ENCODE measurements at places on chromosomes 1 and 21.

DNA sequence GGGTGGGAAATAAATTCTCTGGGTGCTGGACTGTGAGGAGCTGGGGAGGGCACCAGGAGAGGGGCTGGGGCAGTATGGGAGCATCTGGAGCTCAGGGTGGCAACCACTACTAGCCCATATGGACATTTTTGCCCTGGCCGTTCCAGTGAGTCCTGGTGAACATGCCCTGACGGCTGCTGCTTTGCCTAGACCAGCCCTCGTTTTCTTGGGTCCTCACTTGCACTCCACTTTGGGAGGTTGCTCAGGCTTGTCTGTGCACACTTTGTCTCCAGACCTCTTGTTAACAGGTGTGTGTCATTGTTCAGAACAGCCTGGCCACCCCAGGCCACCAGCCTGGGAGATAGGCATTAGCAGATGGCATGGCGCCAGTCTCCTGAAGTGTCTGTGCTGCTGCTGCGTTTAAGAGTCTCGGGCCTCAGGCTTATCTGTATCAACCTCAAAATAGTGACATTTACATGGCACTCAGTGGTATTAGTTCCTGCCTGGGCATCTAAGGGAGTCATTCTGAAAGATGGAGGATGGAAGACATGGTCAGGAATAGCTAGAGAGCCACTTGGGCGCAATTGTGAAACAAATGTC, 190.5 kb downstream of the PTPRU start:
- H3K36me3 ChIP-seq = no peaks in the 10 kb centered on the region
- H3K4me3 ChIP-seq = no peak overlapping the region
- no peaks in the 10 kb centered on the region for H3K4me1 ChIP-seq
- H3K27me3 ChIP-seq = no peaks in the 10 kb centered on the region
- H3K27ac ChIP-seq = no peak overlapping the region

DNA sequence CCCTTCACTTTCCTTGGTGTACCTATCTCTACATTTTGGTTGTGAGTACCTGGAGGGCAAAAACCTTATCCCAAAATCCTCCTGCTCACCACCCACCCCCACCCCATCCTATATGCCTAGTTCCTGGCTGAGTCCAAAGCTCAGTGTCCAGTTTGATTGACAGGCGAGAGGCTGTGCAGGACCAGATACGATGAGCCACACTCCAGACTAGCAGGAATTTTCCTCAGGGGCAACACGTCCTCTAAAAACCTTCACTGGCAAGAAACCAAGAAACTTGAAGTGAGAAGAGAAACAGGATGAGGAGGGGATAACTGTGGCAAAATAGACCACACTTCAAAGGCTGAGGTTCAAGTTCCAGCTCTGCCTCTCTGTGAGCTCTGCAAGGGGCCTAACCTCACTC, 1.1 kb upstream of the SLAMF8 start:
- H3K27me3 ChIP-seq = no peaks in the 10 kb centered on the region
- H3K36me3 ChIP-seq = no peaks in the 10 kb centered on the region
- DNase-seq = no peak

DNA sequence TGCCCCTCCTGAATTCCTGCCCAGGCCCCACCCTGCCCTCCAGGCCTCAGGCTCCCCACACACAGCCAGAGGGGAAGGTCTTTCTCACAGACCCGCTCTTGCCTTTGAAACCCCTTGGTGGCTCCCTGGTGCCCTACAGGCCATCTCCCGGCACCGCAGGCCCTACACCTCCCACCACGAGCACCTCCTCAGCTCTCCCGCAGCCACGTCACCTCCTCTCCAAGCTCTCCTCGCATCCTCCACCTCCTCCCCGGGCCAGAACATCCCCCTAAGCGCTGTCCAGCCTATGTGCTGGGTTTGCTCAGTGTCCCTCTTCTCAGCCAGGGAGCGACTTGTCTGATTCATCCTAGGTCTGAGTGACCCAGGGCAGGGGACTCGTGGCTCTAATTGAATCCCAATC, 66.4 kb downstream of the DMRTB1 start:
- no peak overlapping the region for H3K27ac ChIP-seq
- no peaks in the 10 kb centered on the region for H3K27me3 ChIP-seq
- peak; percentile 56 for DNase-seq
- H3K36me3 ChIP-seq = no peaks in the 10 kb centered on the region
- no peak overlapping the region for H3K4me3 ChIP-seq

DNA sequence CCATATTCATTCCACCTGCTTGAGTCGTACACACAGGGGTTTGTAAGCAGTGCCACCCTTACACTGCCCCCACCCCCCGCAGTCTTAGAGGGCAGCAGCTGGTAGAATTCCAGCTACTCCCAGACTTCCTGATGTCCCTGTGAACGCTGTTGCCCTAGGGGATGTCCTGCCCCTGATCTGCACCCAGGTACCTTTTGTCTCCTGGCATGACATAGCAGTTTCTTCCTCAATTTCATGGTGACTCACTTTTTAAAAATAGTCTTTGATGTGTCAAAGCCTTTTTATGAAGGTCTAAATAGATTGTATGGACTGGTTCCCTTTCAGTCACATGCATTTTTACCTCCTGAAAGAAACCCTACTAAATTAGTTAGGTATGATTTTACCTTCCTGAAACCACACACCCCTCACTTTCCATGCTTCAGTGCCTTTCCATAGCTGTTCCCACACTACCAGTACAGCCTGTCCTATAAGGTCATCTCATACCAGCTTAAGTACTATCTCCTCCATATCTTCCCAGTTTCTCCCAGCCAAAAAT, 76.4 kb downstream of the ST3GAL3 start:
- DNase-seq = peak; percentile 54
- no peaks in the 10 kb centered on the region for H3K36me3 ChIP-seq
- no peak overlapping the region for H3K27ac ChIP-seq
- H3K4me3 ChIP-seq = no peak overlapping the region
- H3K27me3 ChIP-seq = no peaks in the 10 kb centered on the region
- H3K4me1 ChIP-seq = no peaks in the 10 kb centered on the region

DNA sequence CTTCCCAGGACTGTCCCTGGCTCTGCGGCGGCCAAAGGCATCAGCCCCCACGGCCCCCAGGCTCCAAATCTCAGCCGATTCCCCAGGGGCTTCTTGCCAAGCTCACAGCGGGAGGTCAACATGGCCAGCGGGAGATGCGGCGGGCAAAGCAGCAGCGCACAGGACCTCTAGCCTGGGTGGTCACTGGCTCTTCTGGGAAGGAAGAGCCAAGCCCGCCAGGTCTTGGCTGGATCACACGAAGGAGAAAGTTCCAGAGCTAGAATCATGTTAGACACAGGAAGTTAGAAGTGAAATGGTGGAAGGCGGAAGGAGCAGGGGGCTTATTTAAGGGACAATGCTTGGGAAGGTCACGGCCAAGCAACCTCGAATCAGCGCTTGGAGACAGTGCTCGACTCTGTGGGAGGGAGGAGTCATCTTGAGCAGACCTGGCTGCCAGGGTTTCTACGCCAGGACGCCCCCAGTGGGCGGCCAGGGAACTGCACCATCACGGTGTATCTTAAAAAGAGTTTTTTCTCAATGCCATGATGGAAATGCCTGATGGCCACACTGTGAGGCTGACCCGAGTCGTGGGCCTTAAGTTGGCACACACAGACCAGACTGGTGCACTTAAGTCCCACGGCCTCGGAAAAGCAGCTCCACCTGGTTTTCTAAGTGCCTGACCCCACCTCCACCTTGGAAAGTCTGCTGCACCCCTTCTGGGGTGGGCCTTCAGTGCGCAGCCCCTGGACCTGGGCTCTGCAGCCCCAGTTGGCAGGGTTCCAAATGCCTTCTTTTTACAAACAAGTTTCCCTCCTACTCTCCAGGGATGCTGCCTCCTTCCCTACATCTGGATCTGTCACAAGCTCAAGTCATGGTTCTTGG, 29.3 kb downstream of the SLC66A1 start:
- H3K36me3 ChIP-seq = peaks cover 11% of the 10 kb centered on the region
- peak; percentile 92 for DNase-seq
- H3K27ac ChIP-seq = no peak overlapping the region
- H3K4me1 ChIP-seq = peaks cover 4% of the 10 kb centered on the region

GRCh38 chr1:211095381-211095780, 38.6 kb downstream of the KCNH1 start:
- H3K4me1 ChIP-seq = no peaks in the 10 kb centered on the region
- no peaks in the 10 kb centered on the region for H3K36me3 ChIP-seq
- H3K4me3 ChIP-seq = no peak overlapping the region
- no peak overlapping the region for H3K27ac ChIP-seq
- no peaks in the 10 kb centered on the region for H3K27me3 ChIP-seq

DNA sequence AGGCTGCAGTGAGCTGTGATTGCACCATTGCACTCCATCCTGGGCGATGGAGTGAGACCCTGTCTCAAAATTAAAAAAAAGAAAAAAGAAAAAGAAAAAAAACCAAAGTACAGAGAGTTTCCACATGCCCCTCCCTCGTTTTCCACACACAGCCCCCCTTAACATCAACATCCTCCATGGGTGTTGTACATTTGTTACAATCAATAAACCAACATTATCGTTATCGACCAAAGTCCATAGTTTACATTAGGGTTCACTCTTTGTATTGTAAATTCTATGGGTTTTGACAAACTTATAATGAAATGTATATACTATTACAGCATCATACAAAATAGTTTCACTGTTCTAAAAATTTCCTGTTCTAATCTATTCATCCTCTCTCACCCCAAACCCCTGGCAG, 15.9 kb upstream of the TINAGL1 start:
- DNase-seq = no peak
- H3K4me1 ChIP-seq = no peaks in the 10 kb centered on the region
- H3K27ac ChIP-seq = no peak overlapping the region
- H3K4me3 ChIP-seq = no peak overlapping the region
- no peaks in the 10 kb centered on the region for H3K36me3 ChIP-seq

GRCh38 chr1:203038891-203039608, 12.8 kb downstream of the PPFIA4 start:
- H3K4me3 ChIP-seq = no peak overlapping the region
- no peak overlapping the region for H3K27ac ChIP-seq
- H3K36me3 ChIP-seq = no peaks in the 10 kb centered on the region
- H3K4me1 ChIP-seq = peaks cover 6% of the 10 kb centered on the region
- no peaks in the 10 kb centered on the region for H3K27me3 ChIP-seq
- peak; percentile 88 for DNase-seq

DNA sequence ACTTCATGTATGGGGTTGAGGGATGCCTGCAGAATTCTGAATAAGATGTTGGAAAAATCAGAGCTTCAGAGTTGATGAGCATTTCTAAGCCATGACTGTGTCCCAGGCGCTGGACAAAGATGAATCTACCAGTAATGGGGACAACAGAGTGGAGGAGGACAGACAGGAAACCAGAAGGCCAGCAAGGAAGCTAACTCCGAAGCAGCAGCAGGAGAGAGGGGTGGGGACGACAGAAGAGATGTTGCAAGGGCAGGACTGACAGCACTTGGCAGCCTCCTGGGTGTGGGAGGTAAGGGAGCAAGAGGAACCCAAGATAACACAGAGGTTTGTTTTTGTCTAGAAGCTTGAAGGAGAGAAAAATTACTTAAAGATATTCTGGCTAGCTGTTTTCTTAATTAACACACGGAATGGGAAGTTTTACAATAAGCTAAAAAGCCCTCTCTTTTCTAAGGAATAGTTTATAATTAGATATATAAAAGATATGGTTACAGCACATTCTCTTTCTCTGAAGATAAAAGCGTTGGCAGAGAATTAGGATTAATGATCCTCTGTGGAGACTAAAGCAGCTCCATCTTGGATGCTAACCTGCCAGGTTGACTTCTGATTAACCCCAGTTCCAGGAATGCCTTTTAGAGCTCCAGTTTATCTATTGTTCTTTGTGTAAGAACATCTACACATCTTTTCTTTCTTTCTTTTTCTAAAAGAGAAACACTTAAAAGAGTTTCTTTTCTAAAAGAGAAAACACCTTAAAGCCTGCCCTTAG, 92.7 kb downstream of the TENT5C start:
- no peak for DNase-seq
- H3K27ac ChIP-seq = no peak overlapping the region
- no peaks in the 10 kb centered on the region for H3K27me3 ChIP-seq
- H3K4me1 ChIP-seq = no peaks in the 10 kb centered on the region
- no peaks in the 10 kb centered on the region for H3K36me3 ChIP-seq

GRCh38 chr1:81513796-81514354, 286.9 kb upstream of the ADGRL2 start:
- no peaks in the 10 kb centered on the region for H3K36me3 ChIP-seq
- DNase-seq = peak; percentile 87
- no peak overlapping the region for H3K27ac ChIP-seq
- no peak overlapping the region for H3K4me3 ChIP-seq
- H3K4me1 ChIP-seq = peaks cover 16% of the 10 kb centered on the region

DNA sequence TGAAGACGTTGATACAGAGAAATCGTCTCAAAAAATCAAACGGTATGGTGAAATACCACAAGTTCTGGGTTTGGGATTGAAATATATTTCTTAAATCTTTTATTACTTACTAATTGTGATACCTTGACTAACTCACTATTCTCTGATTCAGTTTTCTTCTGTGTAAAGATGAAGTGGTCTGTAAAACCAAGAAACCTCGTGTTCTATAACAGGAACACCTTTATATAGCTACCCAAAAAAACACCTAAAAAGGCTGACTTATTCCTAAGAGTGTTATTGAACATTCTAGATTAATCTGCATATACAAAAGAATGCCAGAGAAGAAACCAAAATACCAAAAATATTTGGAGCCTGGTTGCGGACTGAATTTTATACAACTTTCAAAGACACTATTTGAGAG, 721 bp downstream of the LRRIQ3 start:
- H3K4me1 ChIP-seq = no peaks in the 10 kb centered on the region
- H3K27me3 ChIP-seq = no peaks in the 10 kb centered on the region
- DNase-seq = no peak
- no peak overlapping the region for H3K27ac ChIP-seq
- no peak overlapping the region for H3K4me3 ChIP-seq
- no peaks in the 10 kb centered on the region for H3K36me3 ChIP-seq

DNA sequence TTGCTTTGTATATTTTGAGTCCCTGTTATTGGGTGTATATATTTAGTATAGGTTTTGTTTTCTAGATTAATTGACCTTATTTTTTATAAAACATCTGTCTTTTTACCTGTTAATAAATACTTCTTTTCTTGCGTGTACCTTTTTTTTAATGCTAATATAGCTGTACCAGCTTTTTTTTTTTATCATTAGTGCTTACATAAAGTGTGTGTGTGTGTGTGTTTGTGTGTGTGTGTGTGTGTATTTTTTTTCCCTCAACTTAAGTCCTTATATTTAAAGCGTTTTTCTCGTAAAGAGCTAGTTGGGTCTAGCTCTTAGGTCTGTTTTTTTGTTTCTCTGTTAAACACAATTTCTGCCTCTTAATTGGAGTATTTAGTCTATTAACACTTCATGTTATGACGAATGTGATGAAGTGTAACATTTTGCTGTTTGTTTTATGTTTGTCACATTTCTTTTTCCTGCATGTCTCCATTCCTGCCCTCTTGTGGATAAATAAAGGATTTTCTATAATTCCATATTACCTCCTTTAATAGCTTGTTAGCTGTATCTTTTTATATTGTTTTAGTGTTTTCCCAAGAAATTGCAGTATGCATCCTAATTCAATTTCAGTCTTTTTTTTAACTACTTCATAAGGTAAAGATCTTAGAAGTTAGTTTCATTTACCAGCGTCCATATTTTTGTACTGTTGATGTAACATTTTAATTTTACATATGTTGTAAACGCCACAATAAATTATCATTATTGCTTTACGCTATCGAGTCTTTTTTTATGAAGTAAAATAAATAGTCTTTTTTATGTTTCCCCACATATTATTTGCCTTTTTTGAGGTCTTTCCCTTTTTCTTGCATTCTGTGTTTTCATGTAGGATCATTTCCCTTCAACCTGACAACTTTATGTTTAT, 4.3 kb downstream of the PRMT2 start:
- no peaks in the 10 kb centered on the region for H3K4me1 ChIP-seq
- H3K4me3 ChIP-seq = no peak overlapping the region
- peaks cover 2% of the 10 kb centered on the region for H3K36me3 ChIP-seq
- H3K27ac ChIP-seq = no peak overlapping the region
- no peaks in the 10 kb centered on the region for H3K27me3 ChIP-seq
